ENCODE measurements at places on chromosomes 11 and 22. TPM values are rescaled to one million over a fixed set of nuclear protein-coding genes. Genes with fewer than 3 reads are reported as not detected.

APOBEC3B gene
- 14.9 TPM for total RNA-seq

- DNase-seq, result no peak
- 0 out of 2 replicates have a peak, but pooled peaks cover 2% of the 10 kb centered on the region for H3K36me3 ChIP-seq
- H3K27ac ChIP-seq, result no peak overlapping the region
Measured at GRCh38 chr11:11894486-11894885, 52.7 kb downstream of the USP47 start.

GRCh38 chr11:12090061-12090591 lies 20.3 kb upstream of the MICAL2 start:
- H3K4me1 ChIP-seq, result peaks cover 80% of the 10 kb centered on the region
- H3K4me3 ChIP-seq, result peak overlapping the region; percentile 65
- peak overlapping the region; percentile 100 for H3K27ac ChIP-seq

DNA sequence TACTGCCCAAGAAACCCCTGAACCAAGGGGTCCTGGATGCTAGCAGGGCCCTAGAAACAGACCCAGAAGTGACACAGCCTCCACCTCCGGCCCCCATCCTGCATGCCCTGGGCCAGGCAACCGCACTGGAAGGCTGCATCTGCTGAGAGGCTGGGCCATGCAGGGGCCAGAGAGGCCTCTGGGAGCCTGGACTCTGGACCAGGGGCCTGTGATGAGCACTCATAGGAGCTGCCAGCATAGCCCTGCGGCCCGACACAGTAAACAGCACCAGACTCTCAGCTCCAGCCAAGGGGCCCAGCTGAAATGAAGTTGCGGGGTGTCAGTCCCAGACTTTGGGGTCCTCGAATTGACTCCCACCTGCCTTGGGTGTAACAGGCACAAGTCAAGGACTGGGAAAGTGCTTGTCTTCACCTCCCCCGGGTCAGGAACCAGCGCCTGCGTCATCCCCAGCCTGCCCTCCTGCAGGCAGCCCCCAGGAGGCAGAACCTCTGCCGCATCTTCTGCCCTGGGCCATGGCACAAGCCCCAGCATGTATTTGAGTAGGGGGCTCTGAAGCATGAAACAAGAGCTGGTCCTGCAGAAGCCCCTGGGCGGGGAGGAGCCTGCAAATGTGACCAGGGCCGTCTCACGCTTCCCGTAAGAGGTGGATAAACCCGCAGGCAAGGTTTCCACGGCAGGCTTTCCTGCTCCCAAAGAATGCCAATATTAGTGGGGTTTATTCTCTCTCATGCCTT lies 25.2 kb upstream of the CCND1 start:
- no peak overlapping the region for H3K27ac ChIP-seq
- peaks cover 10% of the 10 kb centered on the region for H3K27me3 ChIP-seq
- H3K4me1 ChIP-seq, result peaks cover 9% of the 10 kb centered on the region
- no peak overlapping the region for H3K4me3 ChIP-seq

MYRF gene
- 0.24 TPM for total RNA-seq

DNA sequence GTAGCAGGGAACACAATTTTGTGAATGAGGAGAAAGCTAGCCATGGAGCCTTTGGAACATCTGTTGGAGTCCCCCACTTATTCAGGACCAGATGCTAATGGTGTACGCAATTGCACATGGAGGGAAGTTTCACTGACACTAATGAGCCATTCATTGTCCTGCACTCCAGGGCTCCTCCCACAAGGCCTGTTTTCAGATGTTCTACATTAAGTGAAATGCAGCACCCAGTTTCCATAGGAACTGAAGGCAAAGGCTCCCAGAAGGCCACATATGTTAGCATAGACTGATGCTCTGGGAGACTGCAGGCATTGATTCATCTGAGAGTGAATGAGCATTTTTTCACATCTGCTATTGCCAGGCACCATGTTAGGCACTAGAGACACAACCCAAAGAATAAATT lies 399.5 kb downstream of the ETS1 start:
- H3K4me1 ChIP-seq, result peaks cover 17% of the 10 kb centered on the region
- no peak overlapping the region for H3K27ac ChIP-seq
- no peaks in the 10 kb centered on the region for H3K27me3 ChIP-seq
- no peak for DNase-seq

MPZL3 gene
- 0.33 TPM for total RNA-seq

- no peaks in the 10 kb centered on the region for H3K36me3 ChIP-seq
- DNase-seq, result no peak
- H3K27ac ChIP-seq, result no peak overlapping the region
- peaks cover 12% of the 10 kb centered on the region for H3K27me3 ChIP-seq
- no peaks in the 10 kb centered on the region for H3K4me1 ChIP-seq
Measured at GRCh38 chr11:67648140-67648795, 2.3 kb downstream of the ACY3 start.

MSANTD2 gene
- 4.5 TPM for total RNA-seq

TCN2 gene
- total RNA-seq, result 2.8 TPM

DEFB131B gene
- total RNA-seq, result not detected

GRCh38 chr11:15307619-15308024 lies 192.9 kb downstream of the INSC start:
- H3K4me3 ChIP-seq, result no peak overlapping the region
- no peaks in the 10 kb centered on the region for H3K4me1 ChIP-seq
- H3K36me3 ChIP-seq, result no peaks in the 10 kb centered on the region
- H3K27ac ChIP-seq, result no peak overlapping the region
- DNase-seq, result no peak

- no peaks in the 10 kb centered on the region for H3K27me3 ChIP-seq
- H3K27ac ChIP-seq, result peak overlapping the region; percentile 59
- H3K36me3 ChIP-seq, result peaks cover 11% of the 10 kb centered on the region
- no peak for DNase-seq
Measured at GRCh38 chr11:94449029-94449428, 44.6 kb downstream of the MRE11 start.

CARD16 gene
- 9.5 TPM for total RNA-seq

GRCh38 chr11:35809561-35809960 lies 134.3 kb upstream of the LDLRAD3 start:
- peaks cover 15% of the 10 kb centered on the region for H3K36me3 ChIP-seq
- no peaks in the 10 kb centered on the region for H3K27me3 ChIP-seq
- DNase-seq, result no peak

GP1BB gene
- total RNA-seq, result 0.24 TPM

DNA sequence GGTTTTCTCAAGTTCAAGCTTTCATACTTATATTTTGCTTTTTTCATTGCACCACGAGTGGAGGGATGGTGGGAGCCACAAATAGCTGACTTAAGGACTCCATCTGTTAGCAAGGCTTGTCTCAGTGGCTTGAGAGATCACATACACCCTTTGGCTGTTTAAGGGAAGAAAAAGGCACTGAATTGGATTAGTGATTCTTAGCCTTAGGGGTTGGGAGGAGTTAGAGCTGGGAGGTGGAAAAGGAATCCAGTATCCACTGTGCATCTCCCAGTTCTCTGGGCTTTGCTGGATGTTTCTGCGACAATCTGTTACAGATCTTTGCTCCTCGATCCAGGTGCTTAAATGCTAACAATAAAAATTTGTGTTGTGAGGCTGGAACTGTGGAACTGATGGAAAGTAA lies 593.6 kb downstream of the CNTN5 start:
- no peaks in the 10 kb centered on the region for H3K36me3 ChIP-seq
- no peak overlapping the region for H3K4me3 ChIP-seq
- no peaks in the 10 kb centered on the region for H3K27me3 ChIP-seq
- H3K27ac ChIP-seq, result no peak overlapping the region

DNA sequence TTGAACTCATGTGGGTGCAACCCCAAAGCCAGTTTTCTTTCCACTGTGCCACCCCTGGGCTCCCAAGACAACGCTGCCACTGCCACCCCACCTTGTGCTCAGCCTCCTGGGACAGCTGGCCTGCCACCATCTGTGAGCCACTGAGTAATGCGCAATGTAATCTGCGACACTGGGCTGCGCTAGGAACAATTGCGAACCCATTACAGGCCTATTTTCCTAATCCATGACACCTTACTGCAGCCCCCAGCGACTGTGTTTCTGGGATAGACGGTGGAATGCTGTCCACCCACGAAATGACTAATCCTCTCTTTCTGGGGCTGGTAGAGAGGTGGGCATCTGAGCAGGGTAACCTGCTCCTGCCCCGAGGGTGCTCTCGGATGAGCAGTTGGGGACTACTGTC lies 22.2 kb downstream of the FLRT1 start:
- no peak overlapping the region for H3K4me3 ChIP-seq
- DNase-seq, result no peak
- no peak overlapping the region for H3K27ac ChIP-seq
- H3K27me3 ChIP-seq, result peaks cover 17% of the 10 kb centered on the region
- no peaks in the 10 kb centered on the region for H3K36me3 ChIP-seq
- H3K4me1 ChIP-seq, result no peaks in the 10 kb centered on the region

GRCh38 chr11:75160220-75160757 lies 9.4 kb downstream of the SLCO2B1 start:
- no peak overlapping the region for H3K27ac ChIP-seq
- no peaks in the 10 kb centered on the region for H3K36me3 ChIP-seq
- peaks cover 10% of the 10 kb centered on the region for H3K4me1 ChIP-seq
- H3K4me3 ChIP-seq, result no peak overlapping the region

TRPC6 gene
- not detected for total RNA-seq
